ENCODE measurements at places on chromosomes 7 and 10. TPM values are rescaled to one million over a fixed set of nuclear protein-coding genes. Genes with fewer than 3 reads are reported as not detected.
A peak's percentile ranks its signal among the peaks of the same experiment; 100 is the strongest.

DNA sequence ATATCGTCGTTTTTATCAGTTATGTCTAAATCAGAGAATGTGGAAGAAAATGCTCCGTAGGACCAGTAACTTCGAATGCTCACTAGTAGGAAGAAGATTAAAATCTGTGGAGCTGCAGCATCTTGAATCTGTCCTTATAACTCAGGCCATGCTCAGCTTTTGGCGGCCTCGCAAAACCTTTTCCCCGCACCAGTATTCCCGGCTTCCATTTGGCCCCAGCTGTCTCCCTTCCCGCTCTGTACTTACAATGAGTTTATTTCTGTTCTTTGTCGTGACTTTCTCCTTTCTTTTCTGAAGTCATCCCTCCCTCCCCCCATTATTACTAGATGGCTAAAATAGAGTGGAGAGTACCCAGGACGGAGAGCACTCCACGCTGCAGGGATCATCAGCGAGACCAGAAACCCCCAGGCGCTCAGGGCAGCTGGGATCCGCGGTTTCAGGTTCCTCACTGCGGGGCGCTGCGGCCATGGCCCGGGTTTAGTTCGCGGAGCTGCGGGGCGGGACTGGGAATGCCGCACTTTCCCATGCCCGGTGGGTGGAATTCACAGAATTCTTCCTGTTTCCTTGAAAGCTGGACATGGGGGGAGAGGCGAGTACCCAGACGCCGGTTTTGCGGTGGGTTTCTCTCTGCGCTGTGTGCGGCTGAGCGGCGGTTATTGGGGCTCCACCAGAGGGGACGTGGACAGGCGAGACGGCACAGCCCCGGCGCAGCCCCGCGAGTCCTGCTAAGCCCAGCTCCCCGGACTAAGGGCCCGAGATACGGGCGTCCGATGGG is 183.5 kb downstream of the POM121L12 start:
- H3K36me3 ChIP-seq = no peaks in the 10 kb centered on the region
- no peaks in the 10 kb centered on the region for H3K4me1 ChIP-seq
- no peak overlapping the region for H3K4me3 ChIP-seq
- DNase-seq = peak; percentile 5
- H3K27me3 ChIP-seq = no peaks in the 10 kb centered on the region

DNA sequence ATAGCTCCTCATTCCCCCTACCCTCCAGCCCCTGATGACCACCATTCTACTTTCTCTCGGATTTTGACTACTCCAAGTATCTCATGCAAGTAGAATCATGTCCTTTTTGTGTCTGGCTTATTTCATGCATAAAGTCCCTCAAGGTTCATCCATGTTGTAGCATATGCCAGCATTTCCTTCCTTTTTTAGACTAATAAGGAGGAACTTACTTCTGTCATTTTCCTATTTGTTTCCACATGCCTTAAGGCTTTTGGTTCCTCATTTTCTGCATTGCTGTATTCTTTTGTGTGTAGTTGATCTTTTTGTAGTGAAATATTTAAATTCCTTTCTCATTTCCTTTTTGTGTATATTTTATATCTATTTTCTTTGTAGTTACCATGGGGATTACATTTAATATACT is 376.9 kb downstream of the CALN1 start:
- H3K4me3 ChIP-seq = no peak overlapping the region
- no peaks in the 10 kb centered on the region for H3K4me1 ChIP-seq
- DNase-seq = no peak
- no peaks in the 10 kb centered on the region for H3K36me3 ChIP-seq

The PRRT4 gene
- total RNA-seq = not detected

GRCh38 chr7:37054624-37055241 is 330.4 kb upstream of the AOAH start:
- H3K4me3 ChIP-seq = no peak overlapping the region
- DNase-seq = no peak

The SEPTIN7 gene
- 191 TPM for total RNA-seq

DNA sequence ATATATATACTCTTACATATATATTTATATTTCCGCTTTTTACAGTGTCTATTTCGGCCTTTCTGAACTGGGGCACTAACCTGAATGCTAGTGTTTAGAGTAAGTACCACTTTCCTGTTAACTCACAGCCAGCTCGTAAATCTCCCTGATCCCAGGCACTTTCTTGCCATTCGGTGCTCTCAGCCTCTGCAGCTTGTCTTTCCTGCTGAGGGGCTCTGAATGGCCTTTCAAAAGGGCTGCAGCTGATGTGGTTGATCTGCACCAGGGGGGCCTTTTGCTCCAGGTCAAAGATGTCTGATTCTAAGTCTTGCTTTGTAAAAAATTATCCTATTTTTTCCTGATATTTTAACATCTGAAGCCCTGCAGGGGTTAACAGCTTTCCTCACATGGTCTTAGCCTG is 25.5 kb upstream of the HPS1 start:
- H3K4me1 ChIP-seq = peaks cover 5% of the 10 kb centered on the region
- no peak overlapping the region for H3K27ac ChIP-seq
- H3K4me3 ChIP-seq = no peak overlapping the region
- peaks cover 22% of the 10 kb centered on the region for H3K27me3 ChIP-seq
- no peaks in the 10 kb centered on the region for H3K36me3 ChIP-seq

The GRID2IP gene
- not detected for total RNA-seq

The GTF2I gene
- total RNA-seq = 153 TPM

DNA sequence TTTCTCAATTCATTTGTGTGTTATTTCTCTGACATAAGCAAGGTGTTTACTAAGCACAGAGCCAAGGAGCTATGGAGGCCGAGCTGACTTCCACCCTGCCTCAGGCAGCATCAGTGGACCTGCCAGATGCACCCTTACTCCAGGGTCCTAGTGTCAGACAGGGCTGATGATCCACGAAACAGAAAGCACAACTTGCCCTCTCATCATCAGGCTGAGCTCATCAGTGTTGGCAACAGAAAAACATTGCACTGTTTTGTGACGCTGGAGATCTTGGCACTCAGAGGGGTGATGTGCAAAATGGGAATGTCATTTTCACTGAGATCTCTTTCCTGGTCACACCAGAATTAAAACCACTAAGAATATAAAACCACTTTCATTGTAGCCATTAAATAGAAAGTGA is 201.8 kb downstream of the GLI3 start:
- no peaks in the 10 kb centered on the region for H3K4me1 ChIP-seq
- DNase-seq = no peak
- H3K27me3 ChIP-seq = no peaks in the 10 kb centered on the region
- no peak overlapping the region for H3K4me3 ChIP-seq

- H3K4me1 ChIP-seq = no peaks in the 10 kb centered on the region
- H3K36me3 ChIP-seq = no peaks in the 10 kb centered on the region
- DNase-seq = no peak
- H3K27ac ChIP-seq = no peak overlapping the region
- H3K4me3 ChIP-seq = no peak overlapping the region
- peaks cover 15% of the 10 kb centered on the region for H3K27me3 ChIP-seq
These were observed 102.8 kb downstream of the CHN2 start for GRCh38 chr7:29297194-29297890.

DNA sequence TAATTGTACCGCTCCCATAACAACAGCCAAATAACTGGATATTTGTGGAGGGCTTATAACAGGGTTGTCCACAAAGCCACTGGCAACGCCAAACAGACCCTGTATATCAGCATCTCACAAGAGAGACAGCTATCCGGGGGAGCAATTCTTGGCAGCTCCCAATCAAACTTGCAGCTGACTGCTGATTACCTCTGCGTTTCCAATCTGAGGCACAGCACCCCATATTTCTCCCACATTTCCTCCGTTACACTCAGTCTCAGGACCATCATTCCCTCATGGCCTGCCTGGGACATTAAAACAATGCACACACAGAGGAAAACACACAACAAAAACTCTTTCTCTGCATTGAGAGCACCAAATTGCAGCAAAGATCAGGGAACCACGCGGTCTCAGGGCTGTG is 67.8 kb upstream of the SDK1 start:
- peak; percentile 19 for DNase-seq
- H3K36me3 ChIP-seq = no peaks in the 10 kb centered on the region
- no peaks in the 10 kb centered on the region for H3K4me1 ChIP-seq
- H3K4me3 ChIP-seq = no peak overlapping the region

- H3K4me3 ChIP-seq = no peak overlapping the region
- H3K36me3 ChIP-seq = no peaks in the 10 kb centered on the region
- DNase-seq = no peak
- no peaks in the 10 kb centered on the region for H3K4me1 ChIP-seq
- no peak overlapping the region for H3K27ac ChIP-seq
These were observed 90.4 kb downstream of the SVOPL start for GRCh38 chr7:138610671-138611170.

DNA sequence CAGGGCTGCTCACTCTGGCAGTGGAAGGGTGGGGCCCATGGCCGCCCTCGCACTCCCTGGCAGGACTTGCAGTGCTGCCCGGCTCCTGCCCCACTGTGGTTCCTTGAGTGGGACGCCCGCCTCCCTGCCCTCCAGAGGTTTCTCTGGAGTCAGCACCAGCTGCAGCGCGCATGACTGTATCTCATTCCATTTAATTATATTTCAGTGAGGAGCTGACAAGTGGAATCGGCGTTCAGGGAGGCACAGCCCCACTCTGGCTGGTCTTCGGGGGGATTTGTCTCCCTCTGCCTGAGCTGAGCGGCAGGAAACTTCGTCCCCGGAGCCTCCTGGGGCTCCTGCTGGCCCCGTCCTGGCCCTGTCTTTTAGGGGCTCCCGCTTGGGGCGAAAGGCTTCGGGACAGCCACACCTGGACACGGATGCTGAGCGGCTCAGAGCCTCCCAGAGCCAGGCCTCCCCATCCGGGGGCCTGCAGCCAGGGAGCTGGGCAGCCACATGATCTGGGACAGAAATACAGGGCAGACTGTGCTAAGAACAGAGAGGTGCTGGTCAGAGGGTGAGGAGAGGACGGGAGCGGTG is 75.3 kb upstream of the NKX6-2 start:
- no peak overlapping the region for H3K4me3 ChIP-seq
- H3K4me1 ChIP-seq = no peaks in the 10 kb centered on the region
- H3K27me3 ChIP-seq = peaks cover 18% of the 10 kb centered on the region
- no peaks in the 10 kb centered on the region for H3K36me3 ChIP-seq

DNA sequence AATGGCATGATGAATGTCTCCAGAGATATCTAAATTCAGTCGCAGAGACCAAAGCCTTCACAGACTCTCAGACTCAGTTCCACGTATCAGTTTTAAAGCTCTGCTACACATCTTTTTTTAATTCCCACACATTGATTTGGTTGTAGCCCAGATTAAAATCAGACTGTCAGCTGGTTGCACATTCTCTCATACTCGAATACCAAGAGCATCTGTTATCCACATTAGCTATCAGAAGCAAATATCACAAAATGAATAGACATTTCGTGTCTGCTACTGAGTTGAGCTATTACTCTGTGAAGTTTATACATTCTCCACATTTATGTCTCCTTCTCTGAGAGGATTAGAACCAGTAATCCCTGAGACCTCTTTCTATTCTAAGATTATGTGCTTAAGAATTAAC is 229.2 kb downstream of the GPAM start:
- H3K36me3 ChIP-seq = no peaks in the 10 kb centered on the region
- no peak overlapping the region for H3K4me3 ChIP-seq
- H3K4me1 ChIP-seq = no peaks in the 10 kb centered on the region

GRCh38 chr10:69957886-69958555 is 94.6 kb upstream of the MACROH2A2 start:
- H3K27ac ChIP-seq = no peak overlapping the region
- no peaks in the 10 kb centered on the region for H3K36me3 ChIP-seq
- H3K4me3 ChIP-seq = no peak overlapping the region
- peak; percentile 93 for DNase-seq

DNA sequence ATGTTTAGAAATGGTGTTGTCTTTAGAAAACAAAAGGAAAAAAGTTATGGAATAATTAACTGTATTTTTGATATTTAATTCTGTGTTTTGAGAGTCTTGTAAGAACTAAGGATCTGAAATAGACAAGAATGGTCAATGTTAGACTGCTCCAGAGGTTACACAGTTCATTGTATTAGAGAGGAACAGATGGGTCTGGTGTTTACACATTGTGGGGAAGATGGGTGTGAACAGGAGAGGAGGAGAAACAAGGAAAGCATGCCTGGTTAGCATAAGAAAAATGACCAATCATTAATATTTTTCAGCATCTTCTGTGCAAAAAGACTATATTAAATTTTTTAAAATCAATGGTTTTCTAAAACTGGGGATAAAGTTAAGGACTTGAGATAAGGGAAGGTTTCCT is 11.9 kb downstream of the MEOX2 start:
- H3K4me1 ChIP-seq = no peaks in the 10 kb centered on the region
- H3K27ac ChIP-seq = no peak overlapping the region
- DNase-seq = no peak
- no peaks in the 10 kb centered on the region for H3K27me3 ChIP-seq
- no peaks in the 10 kb centered on the region for H3K36me3 ChIP-seq

The SLC26A3 gene
- not detected for total RNA-seq

The AKR1C3 gene
- total RNA-seq = 238 TPM

The CCDC172 gene
- total RNA-seq = not detected

DNA sequence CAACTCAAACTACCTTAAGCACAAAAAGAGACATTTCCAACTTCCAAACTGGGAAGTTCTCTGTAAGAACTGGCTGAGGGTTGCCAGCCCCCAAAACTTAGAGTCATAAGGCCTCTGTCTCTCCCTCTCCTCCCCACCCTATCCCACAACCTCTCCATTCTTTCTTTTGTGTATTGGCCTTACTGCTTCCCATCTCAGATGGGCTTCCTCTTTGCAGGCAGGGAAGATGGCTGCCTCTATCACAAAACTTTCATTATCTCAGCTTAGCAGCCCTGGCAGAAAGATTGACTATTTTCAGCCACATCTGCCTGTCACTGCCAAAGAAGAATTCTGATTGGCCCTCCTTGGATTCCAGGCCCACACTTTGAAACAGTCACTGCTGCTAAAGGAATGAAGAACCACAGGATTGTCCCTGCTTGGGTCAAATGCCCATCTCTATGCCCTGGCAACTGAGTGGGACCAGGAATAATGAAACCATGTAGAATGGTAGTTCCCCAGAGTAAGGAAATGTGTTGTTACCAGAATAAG is 58.0 kb upstream of the PRKAR2B start:
- no peak for DNase-seq
- H3K36me3 ChIP-seq = no peaks in the 10 kb centered on the region

DNA sequence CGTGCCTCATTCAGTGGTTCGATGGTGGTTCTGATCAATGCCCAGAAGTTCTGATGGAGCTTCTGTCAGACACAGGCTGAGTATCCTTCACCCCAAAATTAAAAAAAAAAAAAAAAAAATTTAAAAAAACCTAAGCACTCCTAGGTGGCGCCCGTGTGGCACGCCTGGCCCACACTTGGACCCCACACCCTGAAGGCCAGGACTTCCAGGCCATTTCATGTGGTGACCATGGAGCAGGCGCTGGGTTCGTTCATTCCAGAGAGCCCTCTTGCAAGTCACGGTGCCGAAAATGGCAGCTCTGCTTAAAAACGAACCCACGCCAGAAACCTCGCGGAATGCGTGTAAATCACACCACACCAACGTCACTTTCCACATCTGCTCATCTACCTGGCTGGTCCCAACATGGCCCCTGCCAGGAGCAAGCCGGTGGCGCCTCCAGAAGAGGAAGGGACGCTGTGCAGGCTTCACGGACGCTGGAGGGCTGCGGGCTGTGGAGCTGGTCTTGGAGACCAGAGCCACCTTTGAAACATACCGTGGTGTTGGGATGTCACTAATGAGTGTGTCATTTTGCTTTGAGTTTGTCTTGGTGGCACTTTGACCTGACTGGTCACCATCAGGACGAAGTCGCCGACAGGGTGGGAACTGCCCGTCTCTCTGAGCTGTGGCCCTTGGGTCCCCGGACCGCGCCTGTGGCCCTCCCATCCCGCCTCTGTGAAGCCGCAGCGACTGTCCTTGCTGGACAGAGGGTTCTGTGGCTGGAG is 46.0 kb upstream of the PRKAR1B start:
- no peaks in the 10 kb centered on the region for H3K27me3 ChIP-seq
- peaks cover 13% of the 10 kb centered on the region for H3K36me3 ChIP-seq
- H3K4me3 ChIP-seq = no peak overlapping the region
- DNase-seq = peak; percentile 71
- H3K4me1 ChIP-seq = no peaks in the 10 kb centered on the region

The AS3MT gene
- 6.2 TPM for total RNA-seq

The TRIL gene
- 0.29 TPM for total RNA-seq
